ENCODE measurements at places on chromosomes 3 and 15.

DNA sequence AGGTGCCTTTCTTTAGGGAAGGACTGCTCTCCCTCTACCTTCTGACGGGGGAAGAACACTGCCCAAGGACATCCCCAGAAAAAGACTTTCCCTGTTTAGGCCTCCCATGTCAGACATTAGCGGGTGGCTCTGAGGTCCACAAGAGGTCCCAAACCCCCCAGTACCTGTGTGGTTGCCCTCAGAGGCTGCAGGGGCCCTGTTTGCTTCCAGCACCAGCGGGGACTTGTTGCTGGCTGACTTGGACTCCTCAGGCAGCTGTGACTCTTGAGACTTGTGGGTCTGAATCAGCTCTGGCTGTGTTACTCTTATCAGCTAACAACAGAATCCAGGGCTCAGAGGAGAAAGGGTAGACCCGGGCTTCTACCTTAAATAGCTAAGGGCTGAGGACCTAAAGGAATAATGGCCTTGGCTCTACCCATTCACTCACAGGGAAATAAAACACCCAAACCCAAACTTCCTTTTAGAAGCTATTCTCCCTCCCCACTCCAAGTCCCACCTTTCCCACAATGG, 39.2 kb downstream of the SEMA3G start:
- DNase-seq: no peak

DNA sequence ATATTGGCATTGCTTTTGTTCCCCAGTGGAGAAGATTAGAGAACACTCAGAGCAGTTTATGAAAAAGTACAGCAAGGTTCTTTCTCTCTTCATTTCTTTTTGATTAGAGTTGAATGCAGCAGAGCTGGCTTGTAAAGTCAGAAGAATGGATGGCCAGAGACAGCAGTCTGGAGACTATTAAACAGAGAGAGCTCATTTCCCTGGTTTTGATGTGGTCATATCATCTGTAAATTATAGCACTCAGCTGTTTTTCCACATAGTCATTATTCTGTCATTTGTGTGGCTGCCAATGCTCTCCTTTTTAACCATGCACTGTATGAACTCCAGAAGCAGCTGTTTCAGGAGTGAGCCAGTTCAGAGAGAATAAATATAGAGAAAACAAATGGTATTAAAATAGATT, 177.4 kb upstream of the CRBN start:
- DNase-seq: no peak

- no peak for DNase-seq
Observed at GRCh38 chr3:60854791-60855190, 396.5 kb downstream of the FHIT start.

DNA sequence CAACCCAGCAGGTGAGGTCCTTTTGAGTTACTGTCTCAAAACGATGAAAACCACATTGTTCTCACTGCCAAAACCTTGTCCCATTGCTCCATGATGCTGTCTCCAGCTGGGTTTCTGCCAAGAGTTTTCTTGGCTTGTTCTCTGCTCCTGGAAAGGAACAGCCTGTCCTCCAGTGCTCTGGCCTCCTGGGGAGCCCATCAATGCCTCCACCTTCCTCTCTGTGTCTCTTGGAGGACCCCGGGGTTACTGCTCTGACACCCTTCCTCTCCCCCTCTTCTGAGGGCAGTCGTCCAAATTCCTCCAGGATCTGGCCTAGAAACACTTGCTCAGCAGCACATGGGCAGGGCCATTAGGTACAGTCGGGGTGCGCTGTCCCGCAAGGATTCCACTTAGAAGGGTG, 63.9 kb upstream of the RGMA start:
- no peak for DNase-seq

GRCh38 chr3:133089906-133090485, 51.8 kb downstream of the TMEM108 start:
- DNase-seq: no peak

DNA sequence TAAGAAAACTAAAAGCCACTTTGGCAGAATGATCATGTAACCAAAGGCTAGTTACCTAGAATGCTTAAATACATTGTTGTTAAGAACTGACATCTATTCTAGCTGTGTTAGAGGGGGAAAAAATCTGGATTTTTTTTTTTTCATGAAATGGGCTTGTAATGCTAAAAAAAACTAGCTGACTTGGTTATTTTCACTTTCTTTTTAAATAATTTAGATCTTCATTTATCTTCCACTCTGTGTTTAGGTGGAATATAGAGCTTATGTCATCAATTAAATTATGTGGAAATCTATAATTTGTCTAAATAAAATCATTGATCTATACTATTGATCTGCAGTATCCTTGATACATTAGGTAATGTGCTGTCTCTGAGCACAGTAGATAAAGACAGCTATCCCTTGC, 217.4 kb downstream of the TCF12 start:
- DNase-seq: no peak

- DNase-seq: no peak
Observed at GRCh38 chr3:58522759-58523425, 14.1 kb downstream of the ACOX2 start.

- DNase-seq: no peak
Observed at GRCh38 chr3:39362812-39363211, 20.4 kb upstream of the SLC25A38 start.

- DNase-seq: no peak
Observed at GRCh38 chr3:155663467-155664212, 81.2 kb downstream of the PLCH1 start.

All from activated CD4-positive, alpha-beta T cell treated with anti-CD3 and anti-CD28 coated beads, Interleukin-2, amount 10 ng/mL, durations not matched to agents 24 days and 14 days (primary cell).